ENCODE measurements at places on chromosomes 12 and 14.

DNA sequence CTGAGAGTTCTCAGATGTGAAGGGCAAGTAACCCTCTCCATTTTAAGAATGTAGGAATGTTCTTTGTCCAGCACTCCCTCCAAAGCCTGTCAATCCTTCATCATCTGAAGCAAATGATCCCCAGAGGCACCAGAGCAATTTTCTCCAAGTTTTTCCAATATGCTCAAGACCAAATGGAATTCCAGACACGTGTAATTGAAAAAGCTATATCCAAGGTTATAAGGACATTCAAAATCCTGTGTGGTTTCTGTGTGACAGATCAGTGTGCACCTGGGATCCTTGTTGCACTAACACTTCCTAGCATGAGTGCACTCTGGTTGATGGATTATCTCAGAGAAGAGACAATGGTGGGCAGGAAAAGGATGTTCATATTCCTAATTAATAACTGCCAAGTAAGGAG is 65.6 kb upstream of the OVCH1 start:
- DNase-seq: no peak

DNA sequence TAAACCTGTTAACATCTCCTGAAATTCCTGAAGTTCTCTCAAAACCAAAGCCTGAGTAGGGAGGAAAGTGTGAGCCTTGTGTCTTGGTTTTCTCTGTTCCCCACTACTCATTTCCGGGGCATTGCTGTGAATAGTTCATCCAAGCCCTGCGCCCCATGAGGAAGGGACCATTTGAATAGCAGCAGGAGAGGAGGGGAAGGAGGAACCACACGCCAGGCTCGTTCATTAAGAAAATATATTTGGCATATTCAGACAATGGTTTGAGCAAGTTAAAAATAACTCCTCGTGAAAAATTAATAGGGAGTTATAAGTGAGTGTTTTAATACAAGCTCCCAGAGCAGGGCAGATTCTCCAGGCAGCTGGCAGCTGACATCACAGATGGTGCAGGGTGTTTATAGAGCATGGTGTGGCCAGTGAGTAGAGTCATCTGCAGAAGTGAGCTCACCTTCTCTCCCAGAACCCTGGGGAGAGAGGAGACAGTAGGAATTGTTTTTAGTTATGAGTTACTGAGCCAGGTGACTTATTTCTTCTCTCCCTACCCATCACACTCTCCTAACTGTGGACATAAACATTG is 29.5 kb upstream of the CISTR start:
- DNase-seq: no peak

DNA sequence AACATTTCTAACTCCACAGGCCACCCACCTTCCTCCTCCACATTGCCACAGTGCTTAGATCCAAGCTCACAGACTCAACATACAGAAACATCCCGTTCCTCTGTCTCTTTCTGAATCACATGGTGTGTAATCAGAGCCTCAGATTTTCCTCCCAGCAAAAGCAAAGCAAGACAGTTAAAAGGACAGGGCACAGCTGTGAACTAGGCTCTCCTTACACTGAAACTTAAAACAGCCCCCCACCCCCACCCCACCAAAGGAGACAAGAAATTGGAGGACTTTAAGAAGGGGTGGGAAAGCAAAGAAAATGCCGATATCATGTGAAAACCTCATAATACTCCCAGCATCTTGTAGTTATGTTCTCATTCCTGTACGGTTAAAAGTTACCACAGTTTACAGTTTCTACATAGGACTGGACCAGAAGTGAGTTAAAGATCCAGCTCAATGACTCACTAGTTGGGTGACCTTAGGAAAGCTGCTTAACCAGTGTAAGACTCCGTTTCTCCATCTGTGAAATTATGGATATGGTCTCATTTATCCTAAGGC is 4.8 kb downstream of the YBX3 start:
- peak; percentile 37 for DNase-seq

DNA sequence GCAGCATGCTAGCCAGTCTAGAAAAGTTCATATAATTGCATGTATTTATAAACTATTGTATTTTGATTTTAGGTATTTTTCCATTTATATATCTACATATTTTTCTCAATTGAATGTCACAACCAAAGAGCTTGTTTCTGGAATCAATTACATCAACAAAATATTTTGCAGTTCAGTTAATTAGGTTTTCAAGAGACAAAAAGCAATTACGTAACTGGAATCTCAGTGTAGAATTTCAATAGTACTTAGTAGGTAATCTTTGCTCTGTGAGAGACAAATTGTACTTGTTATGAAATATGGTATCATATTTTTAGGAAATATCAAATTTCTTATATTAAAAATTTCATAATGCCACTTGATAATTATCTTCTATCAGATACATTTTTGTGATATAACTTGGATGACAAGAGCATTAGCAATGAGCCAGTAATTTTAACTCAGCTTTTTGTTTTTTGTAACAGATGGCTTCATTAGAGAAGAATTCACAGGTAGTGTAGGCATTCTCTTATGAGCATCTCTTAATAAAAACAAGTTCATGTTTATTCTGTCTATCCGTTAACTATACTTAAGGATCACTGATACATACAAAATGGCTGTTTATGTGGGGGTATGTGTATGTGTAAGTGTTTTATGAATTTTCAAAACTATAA is 774.7 kb downstream of the C12orf50 start:
- no peak for DNase-seq

- DNase-seq: no peak
Measured at GRCh38 chr12:31018790-31019505, 54.7 kb upstream of the DDX11 start.

- peak; percentile 50 for DNase-seq
Measured at GRCh38 chr14:39102265-39102968, 618 bp downstream of the SEC23A start.

DNA sequence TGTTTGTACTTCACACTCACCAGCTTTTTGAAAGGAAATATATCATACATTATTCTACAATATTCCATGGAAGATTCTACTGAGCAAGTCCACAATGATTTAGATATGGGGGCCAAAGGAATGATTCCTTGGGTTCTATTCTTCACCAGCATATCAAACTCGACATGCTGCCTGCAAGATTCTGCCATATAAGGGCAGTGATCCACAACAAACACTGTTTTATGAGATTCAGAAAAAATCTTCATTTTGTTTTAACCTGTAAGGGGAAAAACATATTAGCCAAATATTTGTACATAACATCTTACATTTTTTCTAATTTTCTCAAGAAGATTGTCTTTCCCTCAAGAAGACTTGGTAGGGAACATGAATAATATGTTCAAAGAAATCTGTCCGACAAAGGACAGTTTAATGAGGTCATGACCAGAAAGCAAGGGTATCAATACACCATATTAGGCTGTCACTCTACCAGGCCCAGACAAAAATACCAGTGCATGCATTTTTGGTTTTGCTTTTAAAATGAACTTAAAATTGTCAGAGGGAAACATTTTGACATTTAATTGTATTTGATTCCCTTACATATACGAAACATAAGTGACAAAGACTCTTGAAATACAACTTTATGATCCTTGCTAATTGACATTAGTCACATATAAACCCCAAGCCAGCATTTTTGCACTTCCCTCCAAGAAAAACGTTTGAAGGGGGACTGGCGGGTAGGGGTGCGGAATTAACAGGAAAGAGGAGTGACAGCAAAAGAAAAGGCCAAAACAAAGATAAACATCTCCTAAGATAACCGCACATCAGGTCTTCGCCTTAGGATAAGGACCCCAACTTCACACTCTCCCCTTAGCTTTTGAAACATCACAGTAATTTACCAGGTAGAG is 980 bp downstream of the INTS13 start:
- DNase-seq: peak; percentile 34

GRCh38 chr12:124408822-124409517 is 114.1 kb downstream of the RFLNA start:
- no peak for DNase-seq

- no peak for DNase-seq
Measured at GRCh38 chr14:104437703-104438102, 141.9 kb upstream of the C14orf180 start.

GRCh38 chr12:66055837-66056319 is 74.7 kb downstream of the LLPH start:
- DNase-seq: no peak

- DNase-seq: no peak
Measured at GRCh38 chr14:49924852-49925251, 32.0 kb downstream of the ARF6 start.

DNA sequence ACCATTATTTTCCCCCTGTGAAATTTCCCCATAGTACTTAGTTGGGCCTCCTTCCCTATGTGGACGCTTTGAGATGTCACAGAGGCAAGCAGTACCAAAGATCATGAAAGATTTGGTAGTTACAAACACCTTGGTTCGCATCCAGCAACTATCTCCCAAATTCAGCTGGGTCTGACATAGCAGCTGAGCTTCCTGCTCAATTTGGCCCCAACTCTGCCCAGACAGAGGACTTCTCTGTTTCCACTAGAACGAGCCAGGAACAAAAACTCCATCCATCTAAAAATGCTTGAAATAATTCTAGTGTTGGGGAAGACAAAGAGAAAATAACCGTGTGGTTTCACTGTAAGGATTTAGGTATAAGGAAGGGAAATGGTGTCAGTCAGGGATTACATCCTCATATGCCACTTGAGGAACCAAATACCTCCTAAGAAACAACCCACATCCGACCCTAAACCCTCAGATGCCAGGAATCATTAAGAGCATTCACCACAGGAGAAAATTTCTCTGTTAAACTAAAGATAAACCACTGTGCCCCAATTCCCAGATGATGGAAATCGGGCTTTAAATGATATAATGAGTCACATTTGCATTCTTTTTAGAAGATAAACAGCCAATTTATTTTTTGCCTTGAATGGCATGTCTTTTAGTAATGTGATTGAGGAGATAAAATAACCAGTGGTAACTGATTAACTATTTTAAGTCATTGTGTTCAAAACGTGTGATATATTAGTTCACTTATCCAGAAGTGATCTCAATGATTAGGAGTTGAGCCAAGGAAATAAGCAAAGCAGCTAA is 103.7 kb upstream of the IFNG-AS1 start:
- DNase-seq: no peak

DNA sequence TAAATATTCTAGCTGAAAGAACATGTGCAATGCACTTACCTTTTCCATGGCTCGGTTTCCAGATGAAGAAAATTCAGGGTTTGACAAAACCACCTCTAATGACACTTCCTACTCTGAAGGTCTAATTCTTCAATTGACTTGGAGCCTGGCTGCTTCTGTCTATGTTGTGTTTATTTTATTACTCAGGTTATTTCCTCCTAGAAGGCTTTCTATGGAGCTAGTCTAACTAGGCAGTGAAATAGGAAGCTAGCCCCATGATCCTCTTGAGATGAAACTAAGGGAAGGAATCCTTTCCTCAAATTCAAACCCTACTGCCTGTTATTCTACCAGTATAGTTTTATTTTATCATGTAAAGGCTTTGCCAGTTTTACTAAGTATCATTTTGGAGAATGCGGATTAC is 20.9 kb upstream of the IFNG-AS1 start:
- DNase-seq: no peak

- no peak for DNase-seq
Measured at GRCh38 chr12:20549108-20549719, 145.9 kb upstream of the SLCO1C1 start.

DNA sequence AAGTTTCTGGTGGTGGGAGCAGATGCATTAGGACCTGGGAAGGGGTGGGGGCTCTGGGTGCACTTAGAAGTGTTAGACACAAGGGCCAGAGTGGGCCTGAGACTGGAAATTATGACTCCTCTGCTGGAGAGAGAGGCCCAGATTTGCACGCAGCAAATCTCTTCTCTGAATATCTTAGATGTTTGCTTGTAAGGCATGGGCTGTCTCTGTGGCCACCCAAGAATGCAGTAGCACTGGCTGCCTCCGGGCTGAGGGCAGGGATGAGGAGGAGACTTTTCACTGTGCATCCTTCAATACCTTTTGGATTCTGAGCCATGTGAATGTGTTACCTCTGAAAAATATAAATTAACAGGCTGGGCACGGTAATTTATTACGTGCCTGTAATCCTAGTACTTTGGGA is 14.0 kb upstream of the RABGGTA start:
- no peak for DNase-seq

DNA sequence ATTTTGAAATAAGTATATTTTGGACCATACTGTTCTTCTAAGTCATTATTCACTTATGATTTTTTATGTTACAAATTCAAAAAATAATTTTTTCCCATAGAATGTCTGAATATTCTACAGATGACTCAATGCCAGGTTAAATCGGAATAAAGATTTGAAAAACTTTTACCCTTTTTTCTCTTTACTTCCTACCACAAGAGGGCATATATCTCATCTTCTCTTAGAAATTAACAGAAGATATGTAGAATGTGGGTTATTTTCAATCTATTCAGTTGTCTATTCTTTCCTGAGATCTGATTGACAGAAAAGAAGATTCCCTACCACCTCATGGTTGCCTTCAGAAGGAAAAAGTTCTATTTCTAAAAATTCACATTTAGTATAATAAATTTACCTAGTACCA is 53.0 kb upstream of the KITLG start:
- DNase-seq: peak; percentile 5

GRCh38 chr12:58583529-58583928 is 336.8 kb downstream of the LRIG3 start:
- no peak for DNase-seq

GRCh38 chr12:117100251-117100650 is 1.0 kb upstream of the TESC start:
- no peak for DNase-seq

GRCh38 chr12:92341065-92341668 is 195.5 kb upstream of the BTG1 start:
- no peak for DNase-seq

- no peak for DNase-seq
Measured at GRCh38 chr14:61876362-61877034, 114.3 kb downstream of the SNAPC1 start.

DNA sequence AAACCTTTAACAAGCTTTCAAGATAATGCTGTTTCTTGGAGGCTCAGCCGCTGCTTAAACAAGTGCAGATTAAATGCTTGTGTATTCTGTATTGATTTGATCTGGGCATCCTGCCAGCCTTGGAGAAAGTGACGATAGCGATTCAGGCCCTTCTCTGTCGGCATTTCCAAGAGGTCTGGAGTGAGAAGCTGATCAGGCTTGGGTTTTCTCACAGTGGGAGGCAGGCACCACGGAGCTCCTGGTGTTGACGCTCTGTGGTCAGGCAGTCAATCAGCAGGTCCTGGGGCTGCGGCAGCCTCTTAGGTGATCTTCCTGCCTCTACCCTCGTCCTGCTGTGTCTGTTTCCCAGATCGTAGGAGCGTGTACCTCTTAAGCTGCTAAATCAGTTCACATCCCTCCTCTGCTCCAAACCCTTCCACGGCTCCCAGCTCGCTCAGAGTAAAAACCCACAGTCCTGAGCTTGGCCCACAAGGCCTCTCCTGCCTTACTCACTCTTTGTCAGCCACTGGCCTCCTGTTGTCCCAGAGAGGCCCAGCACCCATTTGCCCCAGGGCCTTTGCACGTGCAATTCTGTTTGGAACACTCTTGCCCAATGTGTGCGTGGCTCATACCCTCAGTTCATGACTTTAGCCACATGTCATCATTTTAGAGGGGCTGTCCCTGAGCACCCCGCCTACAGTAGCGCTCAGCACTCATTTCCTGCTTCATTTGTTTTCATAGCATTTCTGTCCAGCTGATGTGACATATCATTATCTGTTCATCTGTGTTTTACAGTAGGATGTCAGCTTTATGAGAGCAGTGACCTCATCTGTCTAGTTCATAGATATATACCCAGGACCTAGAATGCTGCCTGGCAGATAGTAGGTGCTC is 155.4 kb downstream of the AACS start:
- no peak for DNase-seq

All from SW480 (cell line).